NCI-H1048 (cell line): ENCODE measurements at places on chromosomes 2 and 18.

DNA sequence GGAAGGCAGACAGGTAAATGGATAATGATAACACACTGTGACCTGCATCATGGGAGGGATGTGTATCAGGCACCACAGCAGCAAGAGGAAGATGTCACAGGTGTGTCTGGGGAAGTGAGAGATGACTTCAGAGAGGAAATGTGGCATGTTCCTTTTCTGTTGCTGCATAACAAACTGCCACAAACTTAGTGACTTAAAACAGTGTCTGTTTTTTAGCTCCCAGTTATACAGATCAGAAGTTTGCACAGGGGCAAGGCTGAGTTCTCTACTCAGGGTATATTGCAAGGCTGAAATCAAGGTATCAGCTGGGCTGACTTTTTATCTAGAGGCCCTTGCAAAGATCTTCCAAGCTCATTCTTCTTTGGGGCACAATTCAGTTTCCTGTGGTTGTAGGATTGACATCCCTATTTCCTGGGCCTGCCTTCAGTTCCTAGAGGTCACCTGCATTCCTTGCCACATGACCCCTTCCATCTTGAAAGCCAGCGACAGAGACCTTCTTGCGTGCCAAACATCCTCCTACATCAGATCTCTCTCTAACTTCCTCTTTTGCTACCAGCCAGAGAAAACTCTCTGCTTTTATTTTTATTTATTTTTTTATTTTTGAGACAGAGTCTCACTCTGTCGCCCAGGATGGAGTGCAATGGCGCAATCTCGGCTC, 2.1 kb upstream of the MAP3K2 start:
- no peak for DNase-seq

DNA sequence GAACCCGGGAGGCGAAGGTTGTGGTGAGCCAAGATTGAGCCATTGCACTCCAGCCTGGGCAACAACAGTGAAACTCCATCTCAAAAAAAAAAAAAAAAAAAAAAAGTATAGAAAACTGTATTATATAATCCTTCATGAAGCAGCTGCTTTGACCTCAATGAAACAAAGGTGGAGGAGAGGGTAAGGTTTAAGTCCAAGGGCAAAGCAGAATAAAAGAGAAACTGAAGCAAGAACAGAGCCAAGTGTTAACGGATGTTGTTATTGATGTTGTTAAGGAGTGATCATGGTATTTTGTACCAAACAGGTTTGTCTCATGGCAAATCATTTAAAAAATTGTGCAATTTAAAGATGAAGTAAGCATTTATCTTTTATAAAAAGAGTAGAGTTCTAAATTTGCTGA, 7.4 kb downstream of the RAPH1 start:
- no peak for DNase-seq

DNA sequence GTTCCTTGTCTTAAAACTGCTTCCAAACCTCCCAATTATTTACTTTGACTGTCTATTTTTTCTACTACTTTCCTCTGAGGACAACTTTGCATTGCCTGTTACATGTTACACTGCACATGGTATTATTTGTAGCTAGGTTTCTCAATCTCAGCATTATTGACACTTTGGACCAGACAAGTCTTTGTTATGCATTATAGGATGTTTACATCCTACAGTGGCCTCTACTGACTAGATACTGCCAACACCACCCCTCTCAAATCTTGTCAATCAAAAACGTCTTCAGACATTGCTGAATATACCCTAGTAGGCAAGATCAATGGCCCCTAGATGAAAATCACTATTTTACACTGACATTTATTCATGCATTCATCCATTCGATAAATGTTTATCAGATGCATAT, 129.6 kb upstream of the DNAJC10 start:
- no peak for DNase-seq

DNA sequence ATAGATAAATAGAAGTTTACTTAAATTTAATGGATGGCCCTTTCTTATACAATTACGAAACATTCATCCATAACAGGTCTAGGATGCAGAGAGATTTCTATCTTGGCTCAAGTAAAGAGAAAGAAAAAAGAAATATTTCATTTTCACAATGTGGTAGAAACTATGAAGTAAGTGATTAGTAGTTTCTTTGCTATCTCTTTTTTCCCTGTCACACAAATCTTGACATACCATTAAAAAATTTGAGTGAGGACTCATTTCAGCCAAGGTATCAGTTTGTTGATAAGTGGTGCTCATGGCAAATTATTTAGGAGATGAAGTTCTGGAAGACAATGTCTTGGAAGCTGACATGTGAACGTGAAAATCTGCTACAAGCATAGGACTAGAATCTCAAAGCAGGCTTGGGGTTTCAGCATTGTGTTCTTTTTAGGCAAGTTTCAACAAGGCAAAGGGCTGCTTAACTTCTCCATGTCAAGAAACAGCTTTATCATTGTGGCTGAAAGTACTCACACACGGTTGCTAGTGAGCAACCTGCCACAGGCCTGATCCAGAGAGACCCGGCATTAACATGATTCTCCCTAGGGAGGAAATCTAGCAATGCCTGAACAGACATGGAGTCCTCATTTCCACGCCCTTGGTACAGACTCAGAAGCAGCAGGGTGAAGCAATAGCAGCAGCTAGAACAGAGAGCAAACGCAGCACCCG, 414.6 kb downstream of the DLGAP1 start:
- DNase-seq, result no peak

DNA sequence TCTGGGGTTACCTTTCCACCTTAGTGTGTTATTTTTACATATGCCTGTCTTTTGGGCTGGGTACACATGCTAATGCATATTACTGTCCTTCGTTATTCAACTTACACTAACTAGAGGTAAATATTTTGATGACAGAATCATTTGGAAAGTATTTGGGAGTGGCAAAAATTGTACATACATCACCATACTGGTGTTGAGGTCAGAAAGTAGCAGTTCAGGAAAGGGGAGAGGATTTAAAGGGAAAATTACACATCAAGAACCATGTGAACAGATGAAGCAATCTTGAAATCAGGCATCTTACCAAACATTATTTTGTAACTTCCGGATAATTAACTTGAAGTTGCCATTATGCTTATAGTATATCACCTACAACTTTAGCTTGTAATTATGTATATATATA, 379.7 kb downstream of the RND3 start:
- DNase-seq, result no peak

GRCh38 chr2:222255090-222255489, 43.7 kb downstream of the PAX3 start:
- DNase-seq, result no peak

DNA sequence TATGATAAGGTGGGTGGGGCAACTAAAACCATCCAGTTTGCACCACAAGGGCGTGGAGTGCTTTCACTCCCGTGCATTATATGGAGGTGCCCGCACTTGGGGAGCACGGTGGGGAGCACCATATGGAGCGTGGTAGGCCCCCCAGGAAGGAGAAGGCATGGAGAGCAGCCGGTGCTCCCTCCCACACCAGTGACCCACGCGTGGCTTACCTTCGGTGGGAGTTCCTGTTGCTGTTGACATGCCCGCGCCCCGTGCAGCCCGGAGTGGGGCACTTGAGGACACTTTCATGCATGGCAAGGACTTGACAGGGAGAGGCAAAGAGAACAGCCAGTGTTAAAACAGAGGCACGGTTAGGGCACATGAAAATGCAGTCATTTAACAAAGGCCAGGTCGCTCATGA, 167.5 kb upstream of the PXDN start:
- DNase-seq, result no peak

GRCh38 chr2:216216951-216217903, 108.1 kb downstream of the XRCC5 start:
- DNase-seq, result no peak

GRCh38 chr2:199707593-199708185, 143.3 kb downstream of the FTCDNL1 start:
- DNase-seq, result no peak

DNA sequence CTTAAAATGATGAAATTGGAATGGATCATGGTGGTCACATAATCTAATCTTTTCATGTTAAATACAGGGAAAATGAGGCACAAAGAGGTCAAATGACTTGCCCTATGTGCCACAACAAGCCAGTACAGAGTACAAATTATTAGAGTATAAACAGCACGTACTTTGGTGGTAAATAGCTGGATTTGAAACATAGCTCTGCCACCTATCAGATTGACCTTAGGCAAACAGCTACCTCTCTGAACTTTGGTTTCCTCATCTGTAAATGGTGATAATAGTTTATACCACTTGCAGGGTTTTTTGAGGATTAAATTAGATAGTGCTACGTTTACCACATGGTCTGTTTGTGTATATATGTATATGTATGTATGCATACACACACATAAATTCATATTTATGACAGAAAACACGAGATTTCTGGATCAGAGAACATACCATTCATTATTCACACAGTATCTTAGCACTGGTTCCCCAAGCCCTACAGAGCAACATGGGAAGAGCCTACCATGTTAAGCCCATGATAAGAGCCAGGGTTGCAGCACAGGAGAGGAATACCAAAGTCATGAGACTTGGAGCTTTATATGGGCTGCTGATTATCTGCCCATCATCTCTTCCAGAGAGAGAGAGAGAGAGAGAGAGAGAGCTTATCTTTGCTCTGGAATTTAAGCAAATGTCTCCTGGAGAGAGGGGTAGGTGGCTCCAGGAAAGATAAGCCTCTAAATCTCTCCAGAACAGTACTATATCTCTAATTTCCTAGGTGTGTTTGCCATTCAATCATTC, 73.5 kb downstream of the MDH1 start:
- DNase-seq, result no peak

DNA sequence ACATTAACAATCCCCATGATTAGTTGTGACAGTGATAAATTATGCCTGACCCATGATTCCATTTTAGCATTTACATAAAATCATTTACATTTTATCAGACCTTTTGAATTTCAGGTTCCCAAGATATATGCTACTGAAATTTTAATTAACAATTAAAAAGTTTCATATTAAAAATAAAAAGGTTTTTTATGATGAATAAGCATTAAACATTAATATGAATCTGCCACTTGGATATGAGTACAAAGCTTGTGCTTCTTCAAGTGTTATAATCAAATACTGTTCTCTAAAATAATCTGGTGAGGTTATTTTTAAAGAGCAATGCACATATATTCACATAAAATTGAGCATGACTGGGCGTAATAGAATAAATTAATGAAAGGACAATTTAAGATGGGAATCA, 1218.0 kb downstream of the CNTNAP5 start:
- DNase-seq, result no peak

- DNase-seq, result no peak
Measured at GRCh38 chr18:79531926-79532312, 136.2 kb downstream of the NFATC1 start.

DNA sequence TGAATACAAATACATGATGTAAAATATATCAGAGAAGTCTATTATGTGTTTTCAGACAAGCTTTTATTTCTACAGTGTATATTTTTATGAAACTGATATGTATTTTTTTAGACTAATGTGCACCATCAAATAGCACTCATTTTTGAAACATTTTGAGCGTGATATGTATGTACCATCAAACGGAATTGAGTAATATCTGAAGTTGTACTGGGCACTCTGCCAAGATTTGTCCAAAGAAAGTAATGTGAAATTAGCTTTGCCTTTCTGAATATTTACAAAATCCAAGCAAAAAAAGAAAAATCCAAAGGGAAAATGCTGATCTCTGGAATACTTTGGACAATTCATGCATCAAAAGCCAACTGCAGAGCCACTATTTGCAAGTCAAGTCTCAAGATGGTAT, 972.0 kb downstream of the DPP10 start:
- no peak for DNase-seq
